Stimulated activated CD4-positive, alpha-beta T cell treated with anti-CD3 and anti-CD28 coated beads, TNF-alpha, amount 100 ng/mL, for 4 hours (primary cell): ENCODE measurements at places on chromosomes 2 and 18.

- no peak for DNase-seq
Observed at GRCh38 chr2:1170241-1170640, 219.6 kb downstream of the SNTG2 start.

DNA sequence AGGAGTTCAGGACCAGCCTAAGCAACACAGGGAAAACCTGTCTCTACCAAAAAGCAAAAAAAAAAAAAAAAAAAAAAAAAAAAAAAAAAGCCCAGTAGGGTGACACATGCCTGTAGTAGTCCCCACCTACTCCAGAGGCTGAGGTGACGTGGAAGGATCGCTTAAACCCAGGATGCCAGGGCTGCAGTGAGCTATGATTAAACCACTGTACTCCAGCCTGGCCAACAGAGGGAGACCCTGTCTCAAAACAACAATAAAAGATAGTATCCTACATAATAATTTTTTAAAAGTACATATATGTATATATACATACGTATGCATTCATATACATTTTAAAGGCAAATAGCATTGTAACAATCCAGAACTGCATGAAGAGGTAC, 51.7 kb downstream of the SOS1 start:
- DNase-seq: no peak

- no peak for DNase-seq
Observed at GRCh38 chr2:39411181-39411944, 25.7 kb downstream of the MAP4K3 start.

DNA sequence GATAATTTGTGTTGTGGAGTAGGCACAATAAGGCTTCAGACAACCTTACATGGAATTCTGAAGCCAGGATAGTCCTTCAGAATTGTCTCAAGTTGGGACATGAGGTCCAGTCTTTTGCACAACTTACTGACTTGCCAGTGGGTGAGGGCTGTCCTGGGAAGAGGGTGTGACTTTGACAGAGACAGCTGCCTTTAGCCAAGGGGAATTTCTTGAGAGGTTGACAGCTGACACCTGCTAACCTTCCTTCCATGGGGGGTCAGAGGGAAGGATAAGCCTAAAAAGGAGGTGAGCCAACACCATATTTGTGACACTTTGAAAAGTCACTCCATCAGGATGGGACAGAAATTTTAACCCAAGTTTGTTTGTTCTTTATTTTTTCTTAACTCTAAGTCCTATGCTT, 907.8 kb upstream of the CRIM1 start:
- DNase-seq: no peak

DNA sequence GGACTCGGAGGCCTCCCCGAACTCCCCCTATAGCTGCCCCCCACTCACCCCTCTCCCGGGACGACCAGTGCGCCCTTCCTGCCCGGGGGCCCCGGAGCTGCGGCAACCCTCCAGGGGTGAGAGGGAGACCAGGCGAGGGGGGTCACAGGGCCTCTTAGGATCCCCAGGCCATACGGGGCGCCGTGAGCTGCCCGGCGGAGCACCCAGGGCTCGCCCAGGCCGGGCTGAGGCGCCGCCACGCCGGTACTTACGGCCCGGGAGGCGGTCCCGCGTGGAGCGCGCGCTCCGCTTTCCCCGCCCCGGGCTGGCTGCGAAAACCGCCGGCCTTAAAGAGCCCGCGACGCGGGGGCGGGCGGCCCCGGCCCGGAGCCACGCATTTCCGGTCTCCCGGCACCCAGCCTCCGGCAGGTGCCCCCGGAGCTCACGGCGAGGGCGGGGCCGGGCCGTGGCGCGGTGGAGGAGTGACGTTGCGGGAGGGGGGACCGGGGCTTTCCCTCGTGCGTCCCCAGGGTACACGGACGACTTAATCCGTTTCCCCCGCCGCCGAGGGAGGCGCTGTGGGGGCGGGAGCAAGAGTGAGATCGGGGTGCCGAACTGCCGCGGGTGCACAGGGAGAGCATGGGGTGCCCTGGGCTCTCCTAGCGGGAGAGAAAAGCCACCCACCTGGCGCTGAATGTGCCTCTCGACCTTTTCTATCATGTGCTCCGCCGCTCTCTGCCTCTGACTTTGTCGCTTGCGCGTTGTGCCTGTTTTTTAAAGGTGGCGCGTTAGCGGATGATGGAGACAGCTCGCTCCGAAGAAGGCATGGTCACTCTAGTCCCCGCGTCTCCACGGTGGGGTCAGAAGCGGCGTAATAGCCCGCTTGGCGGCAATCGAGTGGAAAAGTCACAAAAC, at the start of gene METTL21A:
METTL21A (minus strand) TSS at position 381 of the 894 bp plus-strand sequence. CDS start 1,019 bp downstream, outside the sequence.
- DNase-seq: peak; percentile 90

GRCh38 chr18:71371951-71372605, 1083.2 kb downstream of the SOCS6 start:
- no peak for DNase-seq

DNA sequence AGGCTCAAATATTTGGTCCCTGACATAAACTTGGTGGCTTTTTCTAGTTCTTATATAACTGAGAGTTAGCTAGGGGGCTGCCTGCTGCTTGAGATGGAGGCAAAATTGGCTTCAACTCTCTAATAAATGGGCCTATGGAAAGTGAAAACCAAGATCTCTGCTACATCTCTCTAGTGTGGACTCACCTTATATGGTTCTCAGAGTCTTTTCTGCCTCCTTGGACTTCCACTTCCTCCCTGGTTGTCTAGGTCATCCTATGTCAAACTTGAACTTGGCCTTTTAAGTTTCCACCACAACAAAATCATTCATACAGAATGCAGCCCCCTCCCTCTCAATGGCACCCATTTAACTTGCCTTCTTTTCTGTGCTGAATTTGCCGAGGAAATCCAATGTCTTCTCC, 23.9 kb upstream of the ARHGAP25 start:
- no peak for DNase-seq

DNA sequence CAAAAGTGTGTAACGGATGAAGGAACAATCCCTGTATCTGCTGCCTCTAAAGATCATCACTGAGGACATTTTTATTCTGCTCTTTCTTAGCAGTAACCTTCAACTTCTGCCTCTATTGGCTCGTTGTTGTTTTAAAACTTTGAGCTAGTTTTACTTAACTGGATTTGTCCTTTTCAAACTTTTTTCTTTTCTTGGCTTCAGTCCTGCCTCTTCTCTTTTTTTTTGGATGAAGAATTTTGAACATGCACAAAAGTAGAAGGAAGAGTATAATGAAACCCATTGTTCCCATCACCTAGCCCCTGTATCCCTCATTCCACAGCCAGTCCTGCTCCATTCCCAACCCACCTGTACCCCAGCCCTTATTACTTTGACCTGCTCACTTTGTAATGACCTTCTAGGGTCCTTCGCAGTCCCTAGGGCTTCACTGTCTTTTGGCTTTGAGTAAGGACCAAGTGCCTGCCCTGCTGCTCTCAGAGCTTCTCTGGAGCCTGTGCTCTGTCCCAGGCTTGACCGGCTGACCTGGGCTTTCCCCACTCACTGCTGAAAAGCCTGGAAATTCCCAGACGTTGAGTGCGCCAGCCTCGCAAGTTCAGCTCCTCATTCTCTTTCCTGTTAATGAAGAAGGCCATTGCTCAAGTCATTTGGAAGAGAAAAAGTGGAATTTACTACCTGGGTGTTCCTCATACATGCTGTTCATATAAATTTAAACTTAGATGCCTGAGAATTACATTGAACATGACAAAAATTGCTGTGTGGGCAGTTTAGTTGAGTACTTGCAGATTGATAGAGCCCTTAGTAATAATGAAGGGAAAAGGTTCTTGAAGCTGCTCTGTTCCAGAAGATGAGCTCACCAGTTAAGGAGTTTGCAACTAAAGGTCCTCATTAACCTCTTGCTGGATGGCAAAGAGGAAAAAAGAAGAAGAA, 149.3 kb upstream of the ALPP start:
- no peak for DNase-seq

- no peak for DNase-seq
Observed at GRCh38 chr2:41000906-41001305, 549.0 kb upstream of the SLC8A1 start.

DNA sequence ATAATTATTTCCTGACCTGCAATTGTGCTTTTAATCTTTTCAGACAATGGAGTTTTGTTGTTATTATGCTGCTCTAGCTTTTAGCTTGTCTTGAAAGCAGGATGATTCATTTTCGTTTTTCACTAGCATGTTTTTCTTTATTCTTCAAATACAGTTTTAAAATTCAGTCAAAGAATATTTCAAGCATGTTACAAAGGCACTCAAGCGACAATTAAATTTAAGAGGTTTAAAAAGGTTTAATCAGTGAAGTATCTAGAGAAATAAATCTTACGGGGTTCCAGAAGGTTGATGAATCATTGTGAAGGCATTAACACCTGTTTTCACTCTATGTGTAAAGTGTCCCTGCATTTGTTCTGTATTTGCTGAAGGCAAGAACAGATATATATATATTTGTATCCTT, 390.7 kb upstream of the TMEFF2 start:
- DNase-seq: no peak

- no peak for DNase-seq
Observed at GRCh38 chr2:169464882-169465281, 14.4 kb upstream of the BBS5 start.

- no peak for DNase-seq
Observed at GRCh38 chr2:195181059-195181705, 475.8 kb upstream of the SLC39A10 start.

GRCh38 chr18:26803643-26804042, 61.9 kb downstream of the AQP4 start:
- no peak for DNase-seq

GRCh38 chr2:219628986-219629901, 1.8 kb downstream of the SLC4A3 start:
- DNase-seq: no peak

DNA sequence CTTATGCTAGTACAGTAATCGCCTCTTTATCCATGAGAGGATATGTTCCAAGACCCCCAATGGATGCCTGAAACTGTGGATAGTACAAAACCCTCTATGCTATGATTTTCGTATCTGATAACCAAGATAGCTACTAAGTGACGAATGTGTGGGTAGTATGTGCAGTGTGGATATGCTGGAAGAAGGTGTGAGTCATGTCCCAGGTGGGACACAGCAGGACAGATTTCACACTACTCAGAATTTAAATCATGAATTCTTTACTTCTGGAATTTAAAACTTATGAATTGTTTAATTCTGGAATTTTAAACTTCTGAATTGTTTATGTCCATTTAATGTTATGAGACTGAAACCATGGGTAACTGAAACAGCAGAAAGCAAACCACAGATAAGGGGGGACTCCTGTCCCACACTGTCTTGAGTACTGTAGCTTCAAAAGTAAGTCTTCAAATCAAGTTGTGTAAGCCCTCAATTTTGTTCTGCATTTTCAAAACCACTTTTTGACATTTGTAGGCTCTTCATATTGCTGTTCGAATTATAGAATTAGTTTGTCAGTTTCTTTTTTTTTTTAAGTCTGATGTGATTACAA, 116.0 kb downstream of the LTBP1 start:
- no peak for DNase-seq

DNA sequence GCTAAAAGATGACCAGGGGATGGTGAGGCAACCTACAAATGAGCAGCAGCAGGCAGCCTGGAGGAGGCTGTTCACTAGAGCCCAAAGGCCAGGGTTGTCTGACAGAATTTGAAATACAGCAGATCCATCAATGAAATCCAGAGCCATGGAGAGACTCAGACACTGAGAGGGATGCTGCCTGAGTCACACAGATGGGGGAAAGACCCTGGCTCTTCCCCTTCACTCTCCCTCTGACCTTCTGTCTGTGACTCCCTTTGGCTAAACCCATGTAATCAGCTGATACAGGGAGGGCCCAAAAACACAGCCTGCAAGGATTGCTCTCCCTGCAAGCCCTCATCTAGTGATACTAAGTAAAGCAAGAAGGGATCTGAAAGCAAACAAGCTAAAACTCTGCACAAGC, 166.5 kb upstream of the SPOPL start:
- no peak for DNase-seq
